ENCODE measurements at places on chromosomes 4 and X.

DNA sequence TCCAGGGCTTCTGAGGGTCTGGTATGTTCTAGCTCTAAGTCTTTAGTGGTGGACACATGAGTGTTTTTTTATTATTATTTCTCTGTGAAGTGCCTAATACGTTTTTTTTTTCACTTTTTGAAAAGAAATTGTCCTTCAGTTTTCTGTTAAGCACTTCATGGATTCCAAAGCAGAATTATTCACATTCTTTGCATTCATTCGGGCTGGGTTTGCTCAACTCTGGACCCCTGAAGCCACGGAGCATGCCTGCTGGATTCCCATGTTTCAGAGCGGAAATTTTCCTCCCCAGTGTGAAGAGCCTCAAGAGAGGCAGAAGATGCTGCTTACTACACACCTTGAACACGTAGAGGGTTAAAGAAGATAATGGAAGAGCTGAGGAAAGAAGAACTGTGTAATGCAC lies 107.5 kb downstream of the EGF start:
- peaks cover 15% of the 10 kb centered on the region for H3K27me3 ChIP-seq
- H3K4me3 ChIP-seq, result no peak overlapping the region
- no peaks in the 10 kb centered on the region for H3K36me3 ChIP-seq
- H3K4me1 ChIP-seq, result no peaks in the 10 kb centered on the region

GRCh38 chr4:48687313-48688051 lies 92.6 kb downstream of the FRYL start:
- H3K4me3 ChIP-seq, result no peak overlapping the region
- H3K27ac ChIP-seq, result no peak overlapping the region
- H3K27me3 ChIP-seq, result peaks cover 2% of the 10 kb centered on the region

DNA sequence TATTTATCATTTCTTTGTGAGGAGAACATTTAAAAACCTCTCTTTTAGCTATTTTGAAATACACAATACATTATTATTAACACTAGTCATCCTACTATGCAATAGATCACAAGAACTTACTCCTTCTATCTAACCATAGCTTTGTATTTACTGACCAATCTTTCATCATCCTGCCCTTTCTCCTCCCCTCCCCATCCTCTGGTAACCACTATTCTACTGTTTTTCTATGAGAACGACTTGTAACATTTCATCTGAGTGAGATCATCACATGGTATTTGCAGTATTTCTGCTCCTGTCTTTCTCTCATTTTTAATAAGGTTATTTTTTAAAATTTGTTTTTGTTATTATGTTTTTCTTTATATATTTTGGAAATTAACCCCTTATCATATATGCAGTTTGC lies 331.8 kb downstream of the TEX13C start:
- H3K36me3 ChIP-seq, result no peaks in the 10 kb centered on the region
- no peak for DNase-seq
- H3K27me3 ChIP-seq, result no peaks in the 10 kb centered on the region

DNA sequence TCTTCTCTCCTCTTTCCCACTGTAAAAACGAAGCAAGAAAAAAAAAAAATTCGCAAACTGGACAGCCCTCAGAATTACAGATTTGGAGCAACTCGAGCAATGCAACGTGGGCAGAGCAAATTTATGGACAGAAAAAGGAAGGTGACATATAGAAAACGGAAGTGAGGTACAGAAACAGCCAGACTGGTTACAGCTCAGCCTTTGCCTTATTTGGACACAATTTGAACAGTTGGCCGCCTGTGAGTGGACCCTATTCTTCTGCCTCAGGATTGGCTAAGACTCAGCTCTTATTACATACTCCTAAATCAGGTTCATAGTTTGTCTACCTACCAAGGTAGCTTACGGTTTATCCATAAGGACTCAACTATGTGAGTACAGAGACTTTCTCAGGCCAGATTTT lies 98.8 kb downstream of the SOWAHB start:
- H3K36me3 ChIP-seq, result no peaks in the 10 kb centered on the region
- no peaks in the 10 kb centered on the region for H3K4me1 ChIP-seq
- H3K4me3 ChIP-seq, result no peak overlapping the region
- peaks cover 4% of the 10 kb centered on the region for H3K27me3 ChIP-seq
- H3K27ac ChIP-seq, result no peak overlapping the region

- no peaks in the 10 kb centered on the region for H3K4me1 ChIP-seq
- H3K27ac ChIP-seq, result no peak overlapping the region
- H3K36me3 ChIP-seq, result no peaks in the 10 kb centered on the region
- H3K4me3 ChIP-seq, result no peak overlapping the region
- DNase-seq, result no peak
Measured at GRCh38 chr4:117010671-117011070, 74.7 kb downstream of the TRAM1L1 start.

DNA sequence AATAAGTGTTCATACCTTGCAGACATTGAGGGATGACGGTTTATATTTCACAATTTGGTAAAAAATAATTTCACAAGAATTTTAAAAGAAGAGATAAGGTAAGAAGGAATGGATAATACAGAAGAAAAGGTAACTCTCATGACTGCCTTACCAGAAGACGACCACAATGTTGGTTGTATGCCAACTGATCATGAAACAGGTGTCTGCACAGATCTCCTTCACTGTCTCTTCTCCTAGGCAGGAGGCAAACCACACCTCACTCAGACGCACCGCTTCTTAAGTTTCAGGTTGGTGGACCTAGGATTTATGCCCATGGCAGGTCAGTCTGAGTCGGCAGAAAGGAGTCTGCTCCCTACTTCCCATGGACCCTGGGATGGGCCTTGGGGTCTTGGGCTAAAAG lies 177.2 kb downstream of the VSIG4 start:
- no peak for DNase-seq
- peaks cover 1% of the 10 kb centered on the region for H3K36me3 ChIP-seq
- H3K27ac ChIP-seq, result no peak overlapping the region
- H3K4me1 ChIP-seq, result peaks cover 42% of the 10 kb centered on the region
- no peak overlapping the region for H3K4me3 ChIP-seq
- no peaks in the 10 kb centered on the region for H3K27me3 ChIP-seq

Measured in activated T-helper 1 cell treated with anti-CD3 and anti-CD28 coated beads, Interleukin-12 subunit alpha, Interleukin-12 subunit beta, Interleukin-2, Interleukin-4 antibody, amounts not matched to agents 30 ng/mL and 10 ng/mL and 1 ng/mL, durations not matched to agents 14 hours and 24 hours and 36 hours (primary cell).